ENCODE measurements at places on chromosomes 16 and 17.

- no peak for ATAC-seq
These were observed 424.1 kb downstream of the CA10 start for GRCh38 chr17:51734462-51734861.

GRCh38 chr16:26838931-26839330 is 227.8 kb upstream of the C16orf82 start:
- ATAC-seq: no peak

DNA sequence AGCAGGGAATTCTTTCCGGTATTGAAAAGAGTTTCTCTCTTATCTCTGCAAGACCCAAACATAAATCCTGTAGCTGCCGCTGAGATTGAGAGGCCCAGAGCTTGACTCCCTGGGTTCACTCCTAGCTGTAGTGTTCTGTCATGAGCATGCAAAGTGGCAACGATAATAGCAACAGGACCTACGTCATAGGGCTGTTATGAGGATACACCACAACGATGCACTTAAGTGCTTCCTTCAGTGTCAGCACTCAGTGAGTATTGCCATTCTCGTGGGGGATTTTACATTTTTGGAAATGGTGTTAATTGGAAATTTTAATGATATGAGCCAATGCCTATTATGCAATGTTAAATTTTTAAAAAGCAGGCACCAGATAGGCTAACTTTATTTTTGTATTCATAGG is 199.8 kb downstream of the CYLD start:
- no peak for ATAC-seq

- ATAC-seq: no peak
These were observed 117.9 kb downstream of the ZNF423 start for GRCh38 chr16:49738001-49738400.

GRCh38 chr17:59490216-59490615 is 75.2 kb upstream of the DHX40 start:
- peak; percentile 92 for ATAC-seq

DNA sequence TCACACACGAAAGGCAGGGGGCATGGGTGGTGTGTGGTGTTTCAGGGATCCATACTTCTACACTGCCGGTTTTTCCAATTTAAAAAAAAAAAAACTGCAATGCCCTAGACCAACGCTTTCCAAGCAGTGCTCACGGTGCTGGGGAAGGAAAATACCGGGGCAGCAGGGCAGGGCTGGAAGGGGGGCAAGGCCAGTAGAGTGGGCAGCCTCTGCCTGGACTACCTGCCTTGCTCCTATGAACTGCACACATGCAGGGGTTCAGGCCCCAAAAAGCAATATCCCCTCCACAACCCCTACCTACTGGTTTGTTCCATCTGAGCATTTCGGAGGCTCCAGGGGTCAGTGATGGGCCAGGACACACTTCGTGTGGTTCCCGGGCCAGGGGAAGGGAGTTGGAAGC is 29.4 kb downstream of the RPH3AL start:
- ATAC-seq: no peak

- peak; percentile 4 for ATAC-seq
These were observed 612 bp downstream of the CISD3 start for GRCh38 chr17:38730526-38731379.

GRCh38 chr16:31458073-31458843 is 1.0 kb upstream of the ARMC5 start:
- ATAC-seq: no peak

- ATAC-seq: peak; percentile 27
These were observed 20.1 kb downstream of the PLD6 start for GRCh38 chr17:17186051-17186450.

DNA sequence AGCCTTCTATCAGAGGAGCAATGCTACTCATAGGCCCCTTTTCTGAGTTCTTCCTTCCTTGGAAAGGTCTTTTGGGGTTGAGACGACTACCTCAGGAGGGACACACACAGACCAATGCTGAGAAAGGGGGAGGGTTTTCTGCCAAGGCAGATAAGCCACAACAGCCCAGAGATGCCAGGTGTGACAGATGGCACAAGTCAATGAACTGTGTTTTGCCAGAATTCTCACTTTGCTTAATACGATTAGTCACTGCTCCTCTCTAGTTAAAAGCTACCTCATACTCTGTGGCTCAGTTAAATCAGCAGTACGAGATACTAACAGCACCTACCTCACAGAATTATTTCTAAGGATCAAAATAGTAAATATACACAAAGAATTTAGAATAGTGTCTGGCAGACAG is 8.0 kb downstream of the BRD7 start:
- no peak for ATAC-seq

DNA sequence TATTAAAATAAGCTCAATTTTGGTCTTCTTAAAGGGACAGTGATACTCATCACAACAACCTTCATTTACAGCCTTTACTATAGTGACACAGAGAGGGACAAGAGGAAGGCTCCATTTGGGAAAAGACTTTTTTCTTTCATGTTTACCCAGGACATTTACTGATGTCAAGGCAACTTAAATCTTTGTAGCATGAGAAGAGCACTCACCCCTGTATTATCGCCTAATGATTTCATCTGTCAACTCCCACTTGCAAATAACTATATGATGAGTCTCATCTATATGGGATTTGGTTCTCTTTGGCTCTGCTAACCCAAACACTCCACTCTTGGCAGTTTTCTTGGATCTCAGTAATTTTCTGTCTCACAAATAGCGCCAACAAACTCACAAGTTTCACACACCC is 24.1 kb downstream of the BLMH start:
- no peak for ATAC-seq

- no peak for ATAC-seq
These were observed 39.6 kb upstream of the RHOT1 start for GRCh38 chr17:32102646-32103186.

- peak; percentile 83 for ATAC-seq
These were observed at the start of gene RPAIN for GRCh38 chr17:5419959-5420653. RPAIN (plus strand) TSS chr17:5420182; CDS start chr17:5420211, 29 bp downstream.

GRCh38 chr16:12339686-12340085 is 363.2 kb downstream of the SNX29 start:
- no peak for ATAC-seq

GRCh38 chr17:31226373-31226772 is 70.7 kb downstream of the OMG start:
- ATAC-seq: no peak

GRCh38 chr16:3858801-3859200 is 21.7 kb downstream of the CREBBP start:
- ATAC-seq: no peak

DNA sequence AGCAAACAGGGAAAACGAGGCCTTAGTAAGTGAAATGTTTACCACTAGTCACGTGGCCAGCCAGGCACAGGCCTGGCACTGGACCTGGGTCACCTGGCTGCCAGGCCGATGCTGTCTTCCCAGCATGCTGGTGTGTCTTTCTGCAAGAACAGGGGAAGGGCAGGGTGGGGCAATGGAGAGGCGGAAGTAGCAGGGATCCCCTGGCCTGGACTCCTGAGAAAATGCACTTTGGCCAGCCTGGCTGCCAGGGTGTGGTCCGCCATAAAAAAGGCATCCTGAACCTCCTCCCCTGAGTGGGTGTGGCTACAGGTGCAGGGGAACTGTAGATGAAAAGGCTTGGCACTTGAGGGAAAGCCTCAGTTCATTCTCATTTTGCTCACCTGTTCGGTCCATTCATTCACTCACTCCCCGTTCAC is 1.0 kb upstream of the ANKRD40CL start:
- no peak for ATAC-seq

- peak; percentile 35 for ATAC-seq
These were observed 547 bp downstream of the RAB26 start for GRCh38 chr16:2148714-2149629.

DNA sequence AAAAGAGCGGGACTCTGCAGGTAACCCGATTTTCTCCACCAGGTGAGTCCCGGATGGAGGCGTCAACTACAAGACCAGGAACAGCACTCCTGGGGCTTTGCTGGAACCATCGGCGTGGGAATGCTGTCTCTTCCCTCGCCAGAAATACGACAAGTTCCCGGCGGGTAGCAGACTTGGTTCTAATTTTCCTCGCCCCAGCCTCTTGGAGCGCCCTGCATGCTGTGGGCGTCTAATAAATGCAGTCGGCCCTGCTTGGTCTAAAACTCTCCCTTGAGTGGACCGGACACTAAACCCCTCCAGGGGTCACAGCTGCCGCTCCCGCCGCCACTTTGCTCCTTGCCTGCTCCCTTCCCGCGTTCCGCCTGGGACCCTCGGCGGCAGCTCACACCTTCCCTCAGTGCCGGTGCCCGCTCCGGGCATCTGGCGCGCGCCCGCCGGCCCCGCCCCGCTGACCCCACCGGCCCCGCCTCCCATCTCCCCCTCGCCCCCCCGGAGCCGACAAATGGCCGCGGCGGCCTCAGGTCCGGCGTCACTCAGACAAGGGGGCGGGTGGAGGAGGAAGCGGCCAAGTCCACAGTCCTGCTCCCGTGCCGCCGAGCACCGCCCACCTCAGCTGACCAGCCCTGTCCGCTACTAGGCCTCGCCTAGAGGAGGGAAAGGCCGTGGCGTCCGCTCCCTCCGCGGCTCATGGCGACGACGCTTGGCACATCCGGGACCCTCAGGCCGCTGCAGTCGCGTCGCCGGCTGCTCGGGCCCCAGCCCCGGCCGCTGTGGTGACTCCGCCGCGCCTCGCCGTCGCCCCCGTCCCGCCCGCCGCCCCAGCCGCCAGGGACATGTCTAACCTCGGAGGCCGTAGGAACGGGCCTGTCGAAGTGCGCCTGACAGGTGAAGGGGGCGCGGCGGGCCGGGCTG is 65.8 kb downstream of the KPNA2 start:
- ATAC-seq: peak; percentile 99

DNA sequence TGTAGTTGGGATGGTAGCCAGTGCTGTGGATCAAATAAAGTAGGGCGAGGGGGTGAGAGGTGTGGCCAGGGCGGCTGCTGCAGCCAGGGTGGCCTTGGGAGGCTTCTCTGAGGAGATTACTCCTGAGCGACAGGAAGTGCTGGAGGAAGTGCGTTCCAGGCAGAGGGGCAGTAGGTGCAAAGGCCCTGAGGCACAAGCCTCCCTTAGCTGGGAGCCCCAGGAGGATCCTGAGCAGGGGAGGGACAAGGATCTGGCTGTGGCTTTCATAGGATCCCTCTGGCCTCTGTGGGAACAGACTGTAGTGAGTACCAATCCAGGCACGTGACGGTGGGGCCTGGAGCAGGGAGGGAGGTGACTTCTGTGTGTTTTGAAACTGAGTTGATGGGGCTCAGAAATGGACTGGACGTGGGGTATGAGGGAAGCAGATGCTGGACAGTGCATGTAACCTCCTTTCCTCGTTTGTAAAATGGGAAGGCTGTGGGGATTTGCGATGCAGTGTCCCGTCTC is 2.8 kb downstream of the LLGL1 start:
- no peak for ATAC-seq

Measured in motor neuron (in vitro differentiated cells).